ENCODE measurements at places on chromosomes 11 and 22.

- DNase-seq, result peak; percentile 49
These were observed 494 bp downstream of the ZDHHC5 start for GRCh38 chr11:57668434-57668782.

DNA sequence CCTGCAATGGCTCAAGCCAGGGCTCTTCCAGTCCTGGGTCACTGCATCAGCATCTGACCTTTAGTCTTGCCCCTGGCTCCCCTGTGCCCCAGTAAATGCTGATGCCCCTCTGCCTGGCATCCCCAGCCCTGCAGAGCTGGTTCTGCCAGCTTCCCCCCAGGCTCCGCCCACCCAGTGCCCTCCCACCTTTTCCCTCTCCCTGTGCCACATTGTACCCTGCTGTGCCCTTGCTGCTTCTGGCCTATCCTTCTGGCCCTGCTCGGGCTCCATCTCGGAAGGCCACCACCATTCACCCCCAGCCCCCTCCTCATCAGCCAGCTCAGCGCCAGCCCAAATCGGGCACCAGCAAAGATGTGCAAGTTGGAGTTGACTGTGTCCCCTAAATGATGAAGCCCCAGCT is 7.4 kb downstream of the CAPN5 start:
- DNase-seq, result no peak

DNA sequence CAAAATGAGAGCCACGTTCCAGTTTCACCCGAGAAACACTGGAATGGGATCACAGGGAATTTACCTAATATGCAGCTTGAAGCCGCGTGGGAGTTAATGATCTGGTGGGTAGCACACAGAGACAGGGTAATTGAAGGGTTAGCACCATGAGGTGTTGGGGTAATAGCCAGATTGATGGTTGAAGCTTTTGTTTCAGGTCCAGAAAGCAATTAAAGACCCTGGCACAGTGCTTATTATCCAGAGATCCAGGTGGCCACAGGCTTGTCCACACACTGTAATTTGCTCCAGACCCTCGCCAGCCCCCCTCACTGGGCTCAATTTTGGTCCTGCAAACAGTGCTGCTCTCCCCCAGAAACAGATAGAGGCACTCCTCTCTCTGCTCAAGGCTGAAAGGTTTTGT is 282.5 kb upstream of the ISX start:
- no peak for DNase-seq

DNA sequence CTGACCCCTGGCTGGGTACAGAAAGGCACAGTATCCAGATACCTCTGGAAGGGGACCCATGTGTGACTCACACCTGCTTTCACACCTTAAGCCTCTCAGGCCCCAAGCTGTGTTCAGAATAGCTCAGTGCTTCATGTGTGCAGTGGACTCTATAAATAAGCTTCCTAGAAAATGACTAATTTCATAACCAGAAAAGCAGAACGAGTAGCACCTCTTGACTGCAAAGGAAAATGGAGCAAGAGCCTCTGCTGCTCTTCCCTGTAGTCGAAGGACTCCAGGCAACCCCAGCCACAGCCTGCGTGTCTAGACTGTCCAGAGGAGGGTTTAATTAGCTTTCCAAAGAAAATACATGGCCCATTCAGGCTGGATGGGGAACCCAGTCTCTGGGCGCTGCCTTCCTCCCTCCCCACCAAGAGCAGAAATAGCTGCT is 23.1 kb downstream of the PTPN5 start:
- DNase-seq, result no peak

DNA sequence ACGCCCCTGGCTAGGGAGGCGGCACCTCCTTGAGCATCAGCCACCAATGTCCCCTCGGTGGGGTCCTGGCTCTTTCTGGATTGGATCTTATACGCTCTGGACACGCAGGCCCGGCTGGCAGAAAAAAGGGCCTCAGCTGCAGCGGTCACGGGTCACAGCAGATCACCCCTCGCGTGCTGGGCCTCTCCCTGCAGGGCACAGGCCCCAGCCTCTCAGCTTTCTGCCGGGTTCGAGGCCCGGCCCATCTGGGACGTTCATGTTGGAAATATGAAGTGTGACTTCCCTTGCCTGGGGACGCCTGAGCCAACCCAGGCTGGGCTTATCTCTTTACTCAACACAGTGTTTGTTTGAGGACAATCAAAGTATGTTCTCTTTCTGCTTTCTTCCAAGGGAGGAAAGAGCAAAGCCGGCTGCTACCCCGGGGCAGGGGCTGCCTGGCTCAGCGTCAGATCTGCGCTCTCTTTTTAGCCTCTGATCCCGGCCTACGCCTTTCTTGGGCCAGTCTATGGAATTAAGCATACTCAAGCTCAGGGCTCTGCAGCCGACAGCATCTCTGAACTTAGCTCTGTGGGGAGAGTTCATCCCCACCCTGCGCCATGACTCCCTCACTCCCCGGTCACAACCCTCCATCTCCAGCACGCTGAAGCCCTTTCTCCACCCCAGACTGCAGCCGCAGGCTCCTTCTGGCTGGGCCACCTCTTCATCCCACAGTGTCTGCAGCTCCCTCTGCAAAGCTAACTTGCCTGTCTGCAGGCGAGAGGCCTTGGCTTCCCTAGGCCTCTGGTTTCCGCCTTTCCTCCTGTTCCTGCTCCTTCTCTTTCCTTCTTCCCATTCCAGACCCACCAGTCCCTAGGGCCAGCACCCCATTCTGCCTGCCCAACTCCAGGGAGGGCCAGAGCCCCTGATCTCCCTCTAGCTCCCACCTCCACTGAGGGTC is 38.8 kb downstream of the ADAMTS15 start:
- DNase-seq, result no peak

DNA sequence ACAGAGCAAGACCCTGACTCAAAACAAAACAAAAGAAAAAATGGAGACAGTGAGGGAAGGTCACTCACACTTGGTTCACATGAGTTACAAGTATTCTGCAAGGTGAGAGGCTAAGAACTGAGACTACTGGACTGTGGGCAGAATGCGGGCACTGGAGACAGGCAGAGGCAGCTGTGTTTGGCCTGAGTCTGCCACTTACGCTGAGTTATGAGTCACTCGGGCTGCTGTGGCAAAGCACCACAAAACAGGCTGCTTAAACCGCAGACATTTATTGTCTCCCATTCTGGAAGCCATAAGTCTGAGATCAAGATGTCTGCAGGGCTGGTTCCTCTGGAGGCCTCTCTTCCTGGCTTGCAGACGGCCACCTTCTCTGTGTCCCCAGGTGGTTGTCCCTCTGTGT is 122.8 kb downstream of the SHANK2 start:
- DNase-seq, result no peak

GRCh38 chr11:44247508-44247907 is 62.4 kb downstream of the ALX4 start:
- DNase-seq, result no peak

DNA sequence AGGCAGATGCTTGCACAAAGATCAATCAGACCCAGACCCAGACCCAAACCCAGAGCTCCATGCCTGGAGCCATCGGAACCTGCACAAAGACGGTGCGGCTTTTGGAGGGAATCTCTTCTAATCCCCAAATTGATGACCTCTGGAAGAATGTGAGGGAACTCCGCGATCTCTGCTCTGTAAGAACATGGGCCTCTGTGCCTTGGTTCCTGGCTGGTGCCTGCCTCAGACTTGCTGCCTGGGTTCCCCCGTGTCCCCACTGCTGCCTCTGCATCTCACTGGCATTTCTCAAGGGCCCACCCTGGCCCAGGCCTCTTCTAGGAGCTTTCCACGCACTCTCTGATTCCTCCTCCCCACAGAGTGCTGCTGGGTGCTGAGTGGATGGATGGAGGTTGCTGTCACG is 1044.4 kb downstream of the TBC1D22A start:
- no peak for DNase-seq

DNA sequence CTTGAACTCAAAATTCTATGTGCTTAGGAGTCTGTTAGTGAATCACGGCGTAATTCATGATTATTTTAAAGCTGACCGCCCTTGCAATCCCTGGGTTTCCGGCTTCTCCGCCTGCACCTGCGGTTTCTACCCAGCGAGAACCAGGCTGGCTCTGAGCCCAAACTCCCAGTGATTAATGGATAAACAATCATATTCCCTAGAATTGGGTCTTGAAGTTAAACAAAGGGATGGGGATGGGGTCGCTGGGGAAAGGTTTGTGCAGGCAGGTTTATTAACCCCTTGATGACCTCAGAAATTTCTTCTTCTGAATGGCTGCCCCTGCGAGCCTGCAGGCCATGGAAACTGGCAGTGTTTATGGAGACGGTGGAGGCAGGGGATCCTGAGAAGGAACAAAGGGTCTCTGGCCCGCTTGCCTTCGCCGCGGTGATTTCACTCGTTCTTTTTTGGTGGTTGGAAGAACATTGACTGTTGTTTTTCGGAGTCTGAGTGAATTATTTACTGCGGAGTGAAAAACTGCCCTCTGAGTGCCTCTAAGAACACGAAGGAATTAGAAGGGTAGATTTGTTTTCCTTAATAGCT is 1000.3 kb downstream of the BRD1 start:
- no peak for DNase-seq

DNA sequence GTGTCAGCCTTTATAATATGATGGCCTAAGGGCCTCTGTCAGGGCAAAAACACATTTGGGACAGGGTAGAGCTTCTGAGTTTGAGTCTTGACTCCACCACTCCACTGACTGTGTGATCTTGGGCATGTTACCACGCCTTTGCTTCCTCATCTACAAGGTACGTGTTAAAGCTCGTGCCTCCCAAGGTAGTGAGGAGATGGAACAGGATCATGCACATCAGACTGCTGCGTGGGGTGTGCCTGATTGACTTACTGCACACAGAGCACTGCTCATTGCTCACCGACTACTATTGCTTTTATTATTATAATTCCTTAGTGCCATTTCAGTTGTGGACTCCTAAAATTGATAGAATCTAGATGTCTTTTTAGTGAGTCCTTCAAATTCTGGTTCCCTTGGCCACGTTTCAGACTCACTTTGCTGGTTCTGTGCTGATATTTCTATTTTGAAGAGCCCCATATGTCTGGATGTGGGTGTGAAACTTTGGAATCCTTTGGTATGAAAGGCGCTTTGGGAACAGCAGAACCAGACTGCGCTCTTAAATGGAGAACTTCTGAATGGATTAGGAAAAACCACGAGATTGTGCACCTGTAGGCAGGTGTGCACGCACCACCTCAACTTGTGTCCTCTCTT is 44.1 kb upstream of the RAB1B start:
- no peak for DNase-seq

GRCh38 chr11:10511181-10511621 is 29.8 kb downstream of the RNF141 start:
- no peak for DNase-seq

DNA sequence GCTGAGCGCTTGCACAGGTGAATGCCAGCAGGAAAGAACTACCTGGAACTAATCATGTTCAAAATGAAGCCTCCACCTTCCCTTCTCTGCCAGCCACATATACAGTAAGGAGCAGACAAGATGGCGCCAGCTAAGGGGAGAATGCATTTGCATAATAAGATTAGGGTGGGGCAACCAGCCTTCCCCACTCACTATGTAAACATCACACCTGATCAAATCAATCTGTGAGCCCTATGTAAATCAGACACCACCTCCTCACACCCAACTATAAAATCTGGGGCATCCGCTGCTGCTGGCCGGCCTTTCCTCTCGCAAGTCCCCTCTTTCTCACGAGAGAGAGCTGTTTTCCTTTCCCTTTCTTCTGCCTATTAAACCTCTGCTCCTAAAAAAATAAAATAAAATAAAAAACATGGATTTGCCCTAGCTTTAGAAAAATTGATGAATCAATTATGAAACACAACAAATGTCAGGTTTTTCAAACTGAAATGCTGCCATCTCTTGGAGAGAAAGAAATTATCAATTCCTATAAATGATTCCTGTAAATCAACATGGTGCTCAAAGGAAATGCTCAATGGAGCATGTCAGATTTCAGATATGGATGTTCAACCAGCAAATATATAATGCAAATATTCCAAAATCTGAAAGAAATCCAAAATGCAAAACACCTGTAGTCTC is 108.9 kb downstream of the SGSM3 start:
- no peak for DNase-seq

DNA sequence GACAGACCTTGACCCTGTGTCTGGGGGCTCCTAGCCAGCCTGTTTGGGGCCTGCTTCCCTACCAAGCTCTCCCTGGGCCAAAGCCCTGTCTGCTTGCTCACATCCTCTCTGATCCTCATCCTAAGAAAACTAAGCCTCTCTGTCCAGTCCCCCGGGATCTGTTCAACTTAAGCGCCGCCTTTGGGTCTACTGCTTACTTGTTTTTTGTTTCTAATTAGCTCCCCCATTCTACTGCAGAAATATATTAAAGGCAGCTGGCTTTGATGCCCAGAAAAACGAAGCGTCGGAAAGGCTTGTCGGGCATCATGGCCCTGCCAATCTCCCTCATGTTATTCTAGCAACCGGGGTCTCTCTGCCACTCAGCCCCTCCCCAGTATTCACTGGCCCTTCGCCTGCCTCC is 3.4 kb downstream of the DSCAML1 start:
- no peak for DNase-seq

DNA sequence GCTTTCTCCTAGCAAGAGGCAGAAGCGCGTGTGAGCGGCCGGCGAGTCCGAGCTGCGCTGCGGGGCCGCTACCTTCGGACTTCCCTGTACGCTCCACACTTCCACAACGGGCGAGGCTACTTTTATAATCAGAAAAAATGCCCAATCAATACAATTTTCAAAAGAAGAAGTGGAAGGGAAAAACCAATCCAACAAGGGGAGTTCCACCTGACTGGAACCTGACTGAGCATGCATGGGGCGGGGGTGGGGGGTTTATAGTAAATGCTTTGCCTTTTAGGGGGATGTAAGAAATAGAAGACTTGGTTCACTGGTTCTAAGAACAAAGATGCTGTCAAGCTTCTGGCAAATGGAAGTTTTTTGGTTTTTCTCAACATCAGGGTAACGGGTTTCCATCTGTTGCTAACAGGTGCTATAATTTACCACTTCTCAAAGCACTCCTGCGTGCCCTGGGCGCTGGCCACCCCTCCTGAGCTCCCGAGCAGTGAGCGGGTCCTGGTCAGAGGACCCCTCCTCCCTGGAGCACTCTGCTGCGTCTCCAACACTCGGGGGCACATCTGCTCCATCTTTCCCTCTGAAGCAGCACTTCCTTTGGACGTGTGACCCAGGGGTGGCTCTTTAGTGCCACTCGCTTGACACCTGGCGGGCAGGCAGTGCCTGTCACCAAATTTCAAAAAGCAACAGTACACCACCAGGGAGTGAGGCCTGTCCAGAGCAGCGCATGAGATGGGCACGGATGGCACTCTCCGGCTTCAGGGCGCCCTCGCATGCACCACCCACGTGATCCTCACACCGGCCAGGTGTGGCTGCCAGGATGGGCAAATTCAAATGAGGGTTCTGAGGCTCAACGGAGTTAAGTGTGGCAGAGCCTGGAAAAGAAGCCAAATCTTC is 21.6 kb upstream of the BID start:
- DNase-seq, result no peak

DNA sequence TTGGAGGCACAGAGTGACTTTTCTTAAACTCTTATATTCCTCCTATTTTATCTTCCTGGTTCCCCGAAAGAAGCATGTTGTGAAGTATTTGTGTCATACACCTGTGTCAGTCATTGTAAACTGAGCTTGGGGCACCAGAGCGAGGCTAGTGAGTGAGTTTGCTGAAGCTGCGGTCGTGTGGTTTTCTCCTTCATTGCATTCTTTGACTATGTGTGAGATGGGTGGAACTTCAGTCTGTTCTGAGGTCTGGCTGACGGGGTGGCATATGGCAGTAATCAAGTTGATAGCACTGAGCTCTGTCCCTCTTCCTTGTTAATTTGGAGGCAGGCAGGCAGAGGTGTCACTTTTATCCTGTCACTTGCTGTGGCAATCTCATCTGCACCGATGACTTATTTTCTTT is 4.2 kb downstream of the VPS26B start:
- DNase-seq, result peak; percentile 56

GRCh38 chr22:39502789-39503409 is 809 bp downstream of the MIEF1 start:
- no peak for DNase-seq
